Stimulated activated CD4-positive, alpha-beta T cell treated with anti-CD3 and anti-CD28 coated beads, Interleukin-1b, Interleukin-23, amount 100 ng/mL, for 1 hour (primary cell): ENCODE measurements at places on chromosomes 11 and 22.

DNA sequence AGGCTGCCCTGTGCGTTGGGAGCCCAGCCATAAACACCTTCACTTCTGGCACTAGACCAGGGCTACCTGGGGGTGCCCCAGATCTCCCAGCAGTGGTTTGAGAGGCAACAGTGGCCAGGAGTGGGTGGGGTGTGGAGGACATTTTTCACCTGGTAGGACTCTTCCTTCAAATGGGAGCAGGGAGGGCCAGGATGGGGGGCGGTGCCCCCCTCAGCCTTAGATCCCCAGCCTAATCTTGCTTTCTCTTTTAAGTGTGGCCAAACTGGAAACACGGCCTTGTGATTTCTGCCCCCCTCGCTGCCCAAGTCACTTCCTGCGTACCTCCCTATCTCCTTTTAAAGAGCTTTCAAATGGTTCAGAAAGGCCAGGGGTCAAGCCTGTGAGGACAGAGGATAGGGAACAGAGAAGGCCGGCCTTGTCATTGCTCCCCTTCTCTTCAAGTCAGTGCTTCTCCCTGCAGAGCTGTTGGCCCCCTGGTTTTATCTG lies 800 bp downstream of the KCNJ5 start:
- DNase-seq = no peak

DNA sequence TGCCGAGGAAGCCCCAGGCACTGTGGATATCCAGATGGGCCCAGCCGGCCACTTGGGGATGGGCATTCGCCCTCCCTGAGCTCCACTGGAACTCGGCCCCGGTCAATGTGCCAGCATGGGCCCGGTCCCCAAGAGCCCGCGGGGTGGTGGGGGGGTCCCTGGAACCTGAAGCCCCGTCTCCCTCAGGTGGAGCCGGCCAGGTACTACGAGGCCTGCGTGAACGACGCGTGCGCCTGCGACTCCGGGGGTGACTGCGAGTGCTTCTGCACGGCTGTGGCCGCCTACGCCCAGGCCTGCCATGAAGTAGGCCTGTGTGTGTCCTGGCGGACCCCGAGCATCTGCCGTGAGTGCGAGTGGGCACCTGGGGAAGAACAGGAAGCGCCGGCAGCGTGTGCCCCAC lies 21.2 kb downstream of the MUC5AC start:
- no peak for DNase-seq

- no peak for DNase-seq
Observed at GRCh38 chr11:117814204-117814765, 10.3 kb downstream of the FXYD2 start.

DNA sequence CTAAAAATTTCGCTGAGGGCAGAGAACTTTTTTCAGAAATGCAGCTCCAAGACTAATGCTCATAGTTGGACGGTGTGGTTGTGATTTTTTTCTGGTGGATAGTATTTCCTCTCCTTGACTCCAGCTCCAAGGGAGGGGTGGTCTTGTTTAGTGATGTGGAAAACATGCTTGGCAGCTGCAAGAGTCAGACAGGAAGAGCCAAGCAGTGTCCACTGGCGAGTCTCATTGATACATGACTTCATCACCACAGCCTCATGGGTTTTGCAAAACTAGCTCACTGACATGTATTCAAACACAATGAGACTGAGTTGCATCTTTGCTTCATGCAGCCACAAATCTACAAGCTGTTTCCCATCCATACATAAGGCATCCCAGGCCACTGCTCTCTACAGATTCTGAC lies 7.3 kb upstream of the KCNJ1 start:
- DNase-seq = no peak

- DNase-seq = no peak
Observed at GRCh38 chr11:70540196-70540595, 141.9 kb downstream of the CTTN start.

- DNase-seq = no peak
Observed at GRCh38 chr22:19965771-19966709, 24.4 kb upstream of the TXNRD2 start.

DNA sequence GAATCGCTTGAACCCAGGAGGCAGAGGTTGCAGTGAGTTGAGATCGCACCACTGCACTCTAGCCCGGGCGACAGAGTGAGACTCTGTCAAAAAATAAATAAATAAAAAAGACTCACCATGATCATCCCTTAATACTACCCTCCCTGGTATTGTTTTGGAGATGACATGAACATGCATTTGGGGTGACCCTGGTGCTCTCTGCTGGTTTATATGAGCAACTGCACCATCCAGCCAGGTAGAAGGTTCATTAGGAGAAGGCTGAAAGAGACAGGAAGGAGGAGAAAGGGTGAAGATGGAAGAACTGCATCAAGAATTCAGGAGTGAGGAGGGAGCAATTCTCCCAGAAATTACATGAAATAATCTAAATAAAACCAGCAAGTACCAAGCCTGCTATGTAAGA lies 37.8 kb downstream of the SLC5A1 start:
- no peak for DNase-seq
